ENCODE measurements at places on chromosomes 16 and 17. TPM values are rescaled to one million over a fixed set of nuclear protein-coding genes. Genes with fewer than 3 reads are reported as not detected.

Gene CPSF4L
- 0.35 TPM for total RNA-seq

Gene NHLRC4
- 0.56 TPM for total RNA-seq

Gene UMOD
- total RNA-seq, result not detected

Gene REXO5
- total RNA-seq, result 5.7 TPM

Gene TERB1
- not detected for total RNA-seq

Gene KRTAP3-1
- not detected for total RNA-seq

Gene FBXW10
- not detected for total RNA-seq

Gene TSNAXIP1
- 0.26 TPM for total RNA-seq

DNA sequence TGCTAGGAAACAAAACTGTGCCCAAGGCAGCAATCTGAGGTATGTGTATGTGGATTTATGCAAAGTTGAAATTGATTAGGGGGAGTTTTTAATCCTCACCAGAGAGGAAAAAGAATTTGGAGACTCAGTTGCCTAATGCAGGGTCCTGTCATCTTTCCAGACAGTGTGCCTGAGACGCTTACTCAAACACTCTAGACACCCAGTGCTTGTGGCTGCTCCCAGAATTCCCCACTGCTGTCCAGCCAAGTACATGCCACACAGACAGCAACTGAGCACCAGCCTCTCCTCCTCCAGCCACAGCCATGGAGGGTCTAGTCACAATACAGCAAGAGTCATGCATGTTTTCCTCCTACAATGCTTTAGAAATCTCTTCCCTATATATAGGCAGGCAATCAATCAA, 118.1 kb downstream of the HIC1 start:
- DNase-seq, result no peak

GRCh38 chr16:50202926-50203624, 50.0 kb downstream of the TENT4B start:
- DNase-seq, result peak; percentile 65

DNA sequence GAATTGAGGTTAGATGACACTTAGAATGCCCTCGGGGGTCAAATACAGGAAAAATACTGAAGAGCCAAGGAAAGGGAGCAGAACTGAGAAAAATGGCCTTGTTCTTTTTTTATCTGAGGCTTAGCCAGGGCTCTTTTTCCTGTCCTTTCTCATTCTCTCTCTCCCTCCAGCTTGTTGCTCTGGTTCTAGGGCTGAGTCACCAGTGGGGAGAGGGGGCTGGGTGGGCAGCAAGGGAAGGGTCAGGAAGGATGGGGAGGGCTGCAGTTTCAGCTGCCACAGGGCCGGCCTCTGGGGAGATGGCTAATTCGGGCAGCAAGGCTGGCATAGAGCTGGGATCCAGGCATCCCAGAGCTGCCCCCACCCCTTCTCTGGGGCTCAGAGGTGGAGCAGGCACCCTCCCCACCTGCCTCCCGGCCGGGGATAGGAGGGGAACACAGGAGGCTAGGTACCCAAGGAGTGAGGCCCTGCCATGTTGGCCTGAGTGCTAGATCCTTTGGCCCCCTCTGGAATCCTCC, 3.9 kb downstream of the ITGA3 start:
- no peak for DNase-seq

DNA sequence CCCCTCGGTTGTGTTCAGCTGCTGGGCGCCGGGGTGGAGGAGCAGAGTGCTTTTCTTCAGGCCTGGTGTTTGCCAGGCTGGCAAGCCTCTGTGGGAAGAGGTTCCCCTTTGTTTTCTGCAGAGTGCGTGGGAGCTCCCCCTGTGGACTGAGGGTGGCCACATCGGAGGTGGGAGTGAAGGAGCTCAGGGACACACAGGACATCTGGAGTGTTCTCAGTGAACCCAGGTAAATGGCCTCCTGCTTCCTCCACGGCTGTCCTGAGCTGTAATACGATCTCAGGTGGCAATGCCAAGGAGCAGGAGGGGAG, 39.2 kb upstream of the IRF8 start:
- DNase-seq, result no peak

DNA sequence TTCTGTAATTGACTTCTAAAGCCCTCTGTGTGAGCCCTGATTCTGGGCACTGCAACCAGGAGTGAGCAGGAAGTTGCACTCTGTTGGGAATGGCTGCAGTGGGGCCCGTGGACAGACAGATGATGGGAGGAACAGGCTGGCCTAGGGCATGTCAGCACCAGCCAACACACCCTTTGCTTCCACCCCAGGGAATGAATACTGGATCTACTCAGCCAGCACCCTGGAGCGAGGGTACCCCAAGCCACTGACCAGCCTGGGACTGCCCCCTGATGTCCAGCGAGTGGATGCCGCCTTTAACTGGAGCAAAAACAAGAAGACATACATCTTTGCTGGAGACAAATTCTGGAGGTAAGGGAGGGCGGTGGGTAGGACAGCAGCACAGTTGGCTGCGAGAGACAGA, 10.8 kb upstream of the LPCAT2 start:
- DNase-seq, result no peak

GRCh38 chr17:75590314-75590761, 2.7 kb downstream of the MYO15B start:
- DNase-seq, result no peak

DNA sequence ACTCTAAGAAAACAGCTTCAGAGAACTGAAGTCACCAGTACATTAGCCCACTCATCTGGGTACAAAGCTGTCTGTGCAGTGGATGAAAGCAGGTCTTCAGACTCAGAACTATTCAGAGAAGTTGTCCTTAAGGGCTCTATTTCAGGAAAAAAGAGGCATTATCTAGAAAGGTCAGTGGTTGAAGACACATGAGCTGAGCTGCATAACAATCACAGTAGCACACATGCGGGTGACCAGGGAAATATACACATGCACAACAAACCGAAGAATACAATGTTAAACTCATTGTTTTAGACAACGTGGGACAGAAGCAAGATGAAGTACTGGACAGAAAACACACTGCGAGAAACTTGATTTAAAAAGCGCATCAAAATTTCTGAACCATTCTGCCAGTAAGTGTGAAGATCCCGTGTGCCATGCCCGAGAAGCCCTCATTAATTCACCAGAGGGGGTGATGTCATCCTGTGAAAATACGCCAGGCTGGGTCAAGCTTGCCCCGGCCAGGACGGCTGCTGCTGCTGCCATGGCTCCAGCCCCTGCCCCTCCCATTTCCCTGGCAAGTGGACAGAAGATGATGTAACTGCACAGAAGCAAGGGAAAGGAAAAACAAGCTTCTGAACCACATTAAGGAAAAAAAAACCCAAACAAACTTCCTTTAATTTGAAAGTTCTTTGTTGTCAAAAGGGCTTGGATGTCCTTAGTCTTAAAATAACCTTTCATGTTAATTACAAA, 10.1 kb downstream of the DYNC1LI2 start:
- DNase-seq, result peak; percentile 95

DNA sequence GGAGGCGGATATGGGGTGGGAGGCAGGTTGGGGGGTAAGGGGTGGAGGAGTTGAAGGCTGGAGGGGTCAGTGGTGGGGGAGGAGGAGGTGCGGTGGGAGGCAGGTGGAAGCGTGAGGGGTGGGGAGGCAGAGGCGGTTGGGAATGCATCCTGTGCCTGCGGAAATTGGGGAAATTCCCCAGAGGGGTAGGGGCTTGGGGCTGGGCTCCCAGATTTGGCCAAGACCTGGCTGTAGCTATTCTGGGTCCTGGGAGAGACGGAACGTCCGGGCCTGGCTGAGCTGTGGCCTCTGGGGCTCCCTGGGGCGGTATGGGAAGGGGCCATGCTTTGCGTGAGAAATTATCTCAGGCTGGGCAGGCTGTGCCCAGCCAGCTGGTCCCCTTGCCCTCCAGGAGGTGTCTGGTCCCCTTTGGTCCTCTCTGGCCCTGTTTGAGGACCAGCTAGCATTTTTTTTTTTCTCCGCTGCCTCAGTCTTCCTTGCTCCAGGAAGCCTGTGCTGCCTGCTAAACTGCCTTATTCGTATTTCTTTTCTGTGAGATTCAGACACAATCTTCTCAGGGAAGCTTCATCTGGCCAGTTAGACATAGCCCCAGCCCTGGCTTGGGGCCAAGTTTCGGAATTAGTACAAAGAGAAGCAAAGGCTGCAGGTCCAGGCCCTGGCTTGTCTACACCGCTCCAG, 7.3 kb upstream of the TRPV2 start:
- DNase-seq, result peak; percentile 72

GRCh38 chr17:11780621-11781020, 182.4 kb downstream of the DNAH9 start:
- no peak for DNase-seq

DNA sequence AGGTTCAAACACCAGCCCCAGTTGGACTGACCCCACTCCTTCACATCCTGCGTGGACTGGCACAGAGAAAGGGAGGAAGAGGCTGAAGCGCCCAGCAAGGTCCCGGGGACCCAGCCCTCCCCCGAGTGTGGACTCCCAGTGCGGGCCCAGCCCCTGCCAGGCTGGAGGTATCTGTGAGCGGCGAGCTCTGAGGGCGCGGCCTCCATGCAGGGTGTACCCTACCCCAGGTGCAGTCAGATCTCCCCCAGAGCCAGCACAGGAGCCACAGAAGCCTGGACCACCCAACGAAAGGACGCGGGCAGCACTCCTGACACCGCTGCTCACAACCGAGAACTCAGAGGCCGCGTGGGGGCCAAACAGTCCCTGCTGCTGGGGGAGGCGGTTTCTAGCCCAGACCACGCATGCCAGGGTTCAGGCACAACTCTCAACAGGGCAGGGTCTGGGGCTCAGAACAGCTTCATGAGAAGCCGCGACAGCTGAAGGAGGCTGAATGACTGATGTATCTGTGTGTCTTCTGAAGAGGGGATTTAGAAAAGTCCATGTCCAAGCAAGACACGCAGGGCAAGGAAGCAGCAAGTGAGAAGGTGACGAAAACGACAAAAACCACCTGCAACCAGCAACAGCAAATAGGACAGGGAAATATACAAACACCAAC, 8.5 kb downstream of the SLC38A10 start:
- DNase-seq, result no peak

GRCh38 chr17:75241143-75241430, 20.3 kb downstream of the GGA3 start:
- DNase-seq, result no peak

- no peak for DNase-seq
Measured at GRCh38 chr17:75832652-75833400, 11.4 kb downstream of the UNC13D start.

All from SK-MEL-5 (cell line).